ENCODE measurements at places on chromosomes 16 and 17.

DNA sequence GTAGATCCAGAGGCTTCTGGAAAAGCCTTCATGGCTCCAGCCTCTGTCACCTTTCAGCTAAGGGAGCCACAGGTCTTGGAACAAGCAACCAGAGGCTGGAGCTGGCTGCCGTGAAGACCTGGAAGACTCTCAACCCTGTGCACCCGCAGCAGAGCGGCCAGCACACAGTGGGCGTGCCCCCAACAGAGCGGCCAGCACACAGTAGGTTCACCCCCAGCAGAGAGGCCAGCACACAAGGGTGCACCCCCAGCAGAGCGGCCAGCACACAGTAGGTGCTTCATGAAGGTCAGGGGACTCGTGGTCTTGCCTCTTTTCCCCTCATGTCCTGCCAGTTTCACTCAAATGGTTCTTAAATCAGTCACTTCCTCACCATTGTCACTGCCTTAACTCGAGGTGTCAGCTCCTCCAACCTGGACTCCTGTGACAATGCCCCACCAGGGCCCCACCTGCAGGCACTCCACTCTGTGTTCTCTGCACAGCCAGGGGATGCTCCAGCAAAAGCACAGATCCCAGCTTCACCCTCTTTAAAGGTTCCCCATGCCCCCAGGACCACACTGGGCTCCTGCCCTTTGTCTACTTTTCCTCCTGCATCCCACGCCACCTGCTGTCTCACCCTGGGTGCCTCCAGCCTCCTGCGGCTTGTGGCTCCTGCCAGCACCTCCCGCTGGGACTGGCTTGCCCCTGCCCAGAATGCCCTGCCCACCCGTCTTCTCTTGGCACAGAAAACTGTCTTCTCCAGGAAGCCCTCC, 42.4 kb upstream of the DOC2B start:
- no peaks in the 10 kb centered on the region for H3K27me3 ChIP-seq

GRCh38 chr16:67177743-67178699, 5.7 kb downstream of the MATCAP1 start:
- H3K4me3 ChIP-seq = peak overlapping the region; percentile 62
- H3K36me3 ChIP-seq = peaks cover 7% of the 10 kb centered on the region
- peak; percentile 97 for DNase-seq
- no peaks in the 10 kb centered on the region for H3K4me1 ChIP-seq

- peak; percentile 95 for DNase-seq
- H3K4me3 ChIP-seq = no peak overlapping the region
- no peaks in the 10 kb centered on the region for H3K27me3 ChIP-seq
- peaks cover 9% of the 10 kb centered on the region for H3K36me3 ChIP-seq
- peaks cover 35% of the 10 kb centered on the region for H3K4me1 ChIP-seq
Measured at GRCh38 chr17:77420804-77421629, 280.2 kb downstream of the SEC14L1 start.

DNA sequence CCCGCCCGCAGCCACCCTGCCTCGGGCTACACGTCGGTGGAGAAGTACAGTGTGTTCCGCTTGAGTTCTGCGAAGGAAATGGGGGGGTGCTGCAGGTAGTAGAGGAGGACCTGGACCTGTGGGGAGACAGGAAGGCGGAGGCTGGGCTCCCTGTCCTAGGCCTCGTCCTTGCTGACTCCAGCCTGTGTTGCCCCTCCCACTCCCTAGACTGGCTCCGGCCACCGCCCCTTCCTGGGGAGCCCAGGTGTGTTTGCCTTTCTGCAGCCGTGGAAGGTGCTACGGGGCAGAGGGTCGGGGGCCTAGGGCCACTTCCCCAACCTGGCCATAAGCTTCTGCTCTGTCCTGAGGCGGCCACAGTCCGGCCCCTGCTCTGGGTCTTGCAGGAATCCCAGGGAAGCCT, 9.1 kb downstream of the TIMM22 start:
- H3K4me3 ChIP-seq = no peak overlapping the region
- H3K27ac ChIP-seq = no peak overlapping the region
- H3K4me1 ChIP-seq = peaks cover 11% of the 10 kb centered on the region
- H3K27me3 ChIP-seq = no peaks in the 10 kb centered on the region
- peaks cover 41% of the 10 kb centered on the region for H3K36me3 ChIP-seq

GRCh38 chr16:17567455-17567854, 96.7 kb upstream of the XYLT1 start:
- no peaks in the 10 kb centered on the region for H3K36me3 ChIP-seq
- no peak for DNase-seq
- no peaks in the 10 kb centered on the region for H3K27me3 ChIP-seq
- no peaks in the 10 kb centered on the region for H3K4me1 ChIP-seq
- no peak overlapping the region for H3K27ac ChIP-seq

DNA sequence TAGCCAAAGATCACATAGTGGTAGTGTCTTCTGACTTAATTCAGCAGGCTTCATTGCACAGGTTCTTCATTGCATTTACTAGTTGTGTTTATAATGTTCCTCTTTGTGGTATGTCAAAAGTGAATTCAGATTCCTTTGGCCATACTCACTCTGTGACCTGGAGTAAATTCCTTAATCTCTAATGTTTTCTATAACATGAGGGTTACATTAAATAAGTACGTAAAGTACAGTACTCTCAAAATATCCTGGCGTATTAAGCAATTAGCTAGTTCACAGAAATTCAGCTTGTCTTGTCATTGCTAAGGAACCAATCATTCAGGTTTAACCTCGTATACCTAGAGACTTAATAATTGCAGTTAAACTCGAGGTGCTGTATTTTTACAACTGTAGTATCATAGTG, 4.2 kb downstream of the RPS6KB1 start:
- no peaks in the 10 kb centered on the region for H3K4me1 ChIP-seq
- H3K36me3 ChIP-seq = no peaks in the 10 kb centered on the region
- no peak for DNase-seq
- H3K4me3 ChIP-seq = no peak overlapping the region

DNA sequence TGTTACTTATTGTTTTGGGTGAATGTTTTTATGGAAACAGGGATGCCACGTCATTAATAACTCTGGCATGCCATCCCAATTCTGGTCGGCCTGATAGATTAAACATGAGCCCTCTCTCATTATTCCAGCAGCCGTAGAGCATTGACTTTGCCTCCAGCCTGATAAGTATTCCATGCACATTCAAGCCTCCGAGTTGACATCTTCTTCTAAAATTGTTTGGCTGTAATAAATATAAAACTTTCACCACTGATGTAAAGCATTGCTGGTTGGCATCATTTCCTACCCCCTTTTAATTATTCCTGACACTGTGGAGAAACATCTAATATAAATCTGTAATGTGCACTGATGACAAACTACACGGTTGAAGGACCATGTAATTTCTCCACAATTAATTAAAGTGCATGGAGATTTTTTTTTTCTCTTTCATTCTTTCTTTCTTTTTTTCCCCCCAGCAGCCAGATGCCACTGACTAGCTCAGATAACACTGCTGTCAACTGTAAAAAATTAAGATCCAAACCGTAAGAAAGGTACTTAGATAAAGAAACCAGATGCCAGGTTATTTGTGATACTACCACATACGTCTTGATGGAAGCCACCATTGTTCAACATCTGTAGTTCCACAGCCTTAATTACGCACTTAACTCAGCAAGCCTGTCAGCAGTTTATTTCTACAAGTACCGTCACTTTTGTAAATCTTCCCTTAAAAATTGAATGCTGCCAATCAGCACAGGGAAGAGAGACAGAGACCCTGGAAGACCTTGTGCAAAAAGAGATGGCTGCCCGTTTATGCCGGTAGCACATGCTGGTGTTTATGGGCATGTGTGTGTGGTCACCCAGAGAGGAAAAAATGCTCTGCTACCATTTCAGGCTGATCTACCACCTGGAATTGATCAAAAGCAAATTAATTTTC, 237.7 kb downstream of the IRX3 start:
- no peak overlapping the region for H3K4me3 ChIP-seq
- no peaks in the 10 kb centered on the region for H3K27me3 ChIP-seq
- peaks cover 12% of the 10 kb centered on the region for H3K4me1 ChIP-seq
- peak; percentile 56 for DNase-seq
- no peaks in the 10 kb centered on the region for H3K36me3 ChIP-seq

DNA sequence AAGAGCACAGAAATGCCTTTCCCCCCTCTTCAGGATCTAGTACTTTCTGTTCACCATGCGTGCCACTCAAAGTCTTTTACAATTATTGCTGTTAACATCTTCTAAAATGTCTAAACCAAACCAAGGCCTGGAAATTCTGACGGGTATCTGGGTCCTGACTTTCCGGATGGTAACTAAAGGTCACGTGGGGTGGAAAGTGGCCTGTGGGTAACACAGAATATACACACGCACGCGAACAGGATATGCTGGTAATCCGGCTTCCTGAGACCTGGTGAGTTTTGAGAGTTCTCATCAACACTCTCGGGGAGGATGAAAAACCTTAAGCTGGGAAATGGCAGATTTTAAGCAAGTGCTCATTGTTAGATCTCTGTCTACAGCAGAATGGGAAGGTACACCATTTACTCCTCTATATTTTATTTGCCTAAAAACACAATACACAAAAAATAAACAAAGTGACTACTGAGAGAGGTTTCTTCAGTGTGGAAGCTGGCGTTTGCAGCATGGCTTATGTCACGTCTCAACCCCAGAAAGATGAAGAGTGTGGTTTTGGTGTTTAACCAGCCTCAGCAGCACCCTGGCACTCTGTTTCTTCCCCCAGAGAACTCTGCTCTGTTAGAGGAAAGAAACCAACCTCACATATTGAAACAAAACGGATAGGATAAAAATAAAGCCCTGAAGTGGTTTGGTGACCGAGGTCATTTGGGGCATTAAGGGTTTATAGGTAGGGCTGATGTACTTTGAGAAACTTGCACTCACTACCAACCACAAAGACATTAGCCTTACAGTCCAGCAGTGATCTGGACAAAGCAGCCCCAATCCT, 37.3 kb downstream of the SMG6 start:
- no peak for DNase-seq
- H3K36me3 ChIP-seq = peaks cover 80% of the 10 kb centered on the region
- no peak overlapping the region for H3K4me3 ChIP-seq
- H3K27ac ChIP-seq = no peak overlapping the region
- H3K27me3 ChIP-seq = no peaks in the 10 kb centered on the region

DNA sequence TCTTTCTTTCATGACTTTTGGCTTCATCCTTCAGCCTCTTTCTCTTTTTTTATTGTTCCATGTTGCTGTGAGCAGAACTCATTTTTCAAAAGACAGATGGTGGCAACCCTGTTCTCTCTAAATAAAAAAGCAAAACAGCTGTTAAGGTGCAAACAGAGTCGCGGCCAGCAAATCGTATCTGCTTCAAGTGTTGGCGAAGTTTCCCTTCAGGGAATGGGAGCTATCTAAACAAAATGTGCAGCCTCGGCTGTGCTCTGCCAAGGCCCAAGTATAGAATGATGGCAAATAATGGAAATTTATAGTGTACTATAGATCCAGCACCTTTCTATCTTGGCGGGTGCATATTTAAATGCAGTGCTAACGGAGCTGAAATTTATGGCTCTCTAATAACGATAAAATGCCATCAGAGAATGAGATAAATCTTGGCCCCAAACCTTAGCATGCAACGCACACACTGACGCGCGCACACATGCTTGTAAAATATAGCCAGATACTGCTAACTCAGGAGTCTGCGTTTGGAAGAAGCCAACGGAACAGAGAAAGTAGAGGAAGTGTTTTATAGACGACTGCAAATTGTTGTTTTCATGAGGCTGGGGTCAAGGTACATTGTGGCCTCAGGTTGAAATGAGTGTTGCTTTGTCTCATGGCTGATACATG, 315.5 kb upstream of the RBFOX1 start:
- H3K27me3 ChIP-seq = peaks cover 19% of the 10 kb centered on the region
- no peaks in the 10 kb centered on the region for H3K36me3 ChIP-seq
- H3K27ac ChIP-seq = no peak overlapping the region
- DNase-seq = no peak
- no peaks in the 10 kb centered on the region for H3K4me1 ChIP-seq

GRCh38 chr16:5678371-5678770, 580.8 kb upstream of the EEF2KMT start:
- peak; percentile 88 for DNase-seq
- H3K4me3 ChIP-seq = no peak overlapping the region
- no peaks in the 10 kb centered on the region for H3K4me1 ChIP-seq
- peaks cover 20% of the 10 kb centered on the region for H3K27me3 ChIP-seq
- no peaks in the 10 kb centered on the region for H3K36me3 ChIP-seq
- no peak overlapping the region for H3K27ac ChIP-seq

GRCh38 chr17:15257258-15257788, 7.8 kb downstream of the PMP22 start:
- no peaks in the 10 kb centered on the region for H3K36me3 ChIP-seq
- H3K4me3 ChIP-seq = no peak overlapping the region
- DNase-seq = peak; percentile 95
- no peak overlapping the region for H3K27ac ChIP-seq
- H3K4me1 ChIP-seq = no peaks in the 10 kb centered on the region

GRCh38 chr16:81539009-81539758, 94.6 kb downstream of the CMIP start:
- no peak overlapping the region for H3K4me3 ChIP-seq
- DNase-seq = no peak
- H3K4me1 ChIP-seq = peaks cover 9% of the 10 kb centered on the region
